ENCODE measurements at places on chromosomes 4 and X.

- DNase-seq, result no peak
These were observed 121.0 kb downstream of the KCNIP4 start for GRCh38 chr4:21827575-21827974.

- DNase-seq, result peak; percentile 44
These were observed 283.7 kb downstream of the PACRGL start for GRCh38 chr4:20983763-20984575.

DNA sequence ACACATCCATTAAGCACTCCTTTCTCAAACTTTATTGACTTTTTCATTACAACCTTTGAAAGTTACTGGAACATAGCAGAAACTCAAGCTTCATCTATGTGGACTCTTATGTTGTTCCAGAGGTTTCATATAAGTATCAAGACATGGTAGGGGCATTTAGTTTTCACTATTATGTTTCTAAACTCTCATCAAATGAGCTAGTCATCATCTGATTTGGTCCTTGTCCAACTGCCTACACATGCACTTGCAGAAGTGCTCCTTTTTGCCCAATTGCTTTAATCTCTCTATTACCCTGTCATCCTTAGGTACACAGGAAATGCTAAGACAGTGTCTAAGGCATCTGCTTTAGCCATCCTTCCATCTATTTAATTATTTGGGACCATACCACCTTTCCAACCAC is 42.2 kb upstream of the EPGN start:
- DNase-seq, result no peak

DNA sequence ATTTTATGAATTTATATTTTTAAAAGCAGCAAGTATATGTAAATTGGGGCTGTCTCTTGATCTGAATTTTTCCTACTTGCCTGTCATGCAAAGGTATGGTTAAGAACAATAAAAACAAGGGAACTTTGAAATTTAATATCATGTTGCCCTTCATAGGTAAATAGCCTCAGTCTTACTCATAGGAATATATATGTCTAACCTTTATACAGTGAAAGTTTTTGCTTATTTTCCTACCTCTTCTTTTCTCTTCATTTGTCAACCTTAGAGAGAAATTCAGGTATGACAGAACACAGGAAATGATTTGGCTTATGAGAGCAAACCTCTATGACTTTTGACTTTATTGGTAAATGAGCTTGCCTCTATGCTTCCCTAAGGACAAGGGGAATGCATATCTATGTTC is 716.0 kb downstream of the CENPC start:
- DNase-seq, result no peak

DNA sequence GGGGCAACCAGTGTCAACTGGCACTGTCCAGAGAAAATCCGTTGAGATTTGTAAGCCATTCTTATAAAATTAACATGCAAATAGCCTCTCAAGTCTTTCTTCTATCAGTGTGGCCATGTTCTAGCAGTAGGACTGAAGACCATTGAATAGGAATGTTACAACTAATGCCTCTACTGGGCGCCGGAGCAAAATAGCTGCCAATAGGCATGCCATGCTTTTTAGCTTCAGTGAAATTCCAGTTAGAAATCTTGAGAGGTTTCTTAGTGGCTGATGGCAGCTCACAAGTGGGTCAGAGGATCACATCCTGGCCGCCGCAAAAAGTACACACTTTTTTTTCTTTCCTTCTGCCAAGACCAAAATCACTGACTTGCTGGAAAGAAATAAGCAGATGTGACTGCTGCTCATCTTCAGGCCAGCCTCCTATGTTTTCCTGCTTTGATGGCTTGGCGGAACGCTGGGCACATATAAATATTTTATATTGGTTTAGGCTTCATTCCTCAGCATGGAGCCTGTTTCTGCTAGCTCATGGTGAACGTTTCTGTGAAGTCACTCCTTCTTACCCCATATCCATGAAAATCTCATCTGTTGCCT is 293.1 kb downstream of the TENM3 start:
- DNase-seq, result no peak

GRCh38 chrX:29661290-29661689 is 554.1 kb upstream of the MAGEB2 start:
- no peak for DNase-seq

DNA sequence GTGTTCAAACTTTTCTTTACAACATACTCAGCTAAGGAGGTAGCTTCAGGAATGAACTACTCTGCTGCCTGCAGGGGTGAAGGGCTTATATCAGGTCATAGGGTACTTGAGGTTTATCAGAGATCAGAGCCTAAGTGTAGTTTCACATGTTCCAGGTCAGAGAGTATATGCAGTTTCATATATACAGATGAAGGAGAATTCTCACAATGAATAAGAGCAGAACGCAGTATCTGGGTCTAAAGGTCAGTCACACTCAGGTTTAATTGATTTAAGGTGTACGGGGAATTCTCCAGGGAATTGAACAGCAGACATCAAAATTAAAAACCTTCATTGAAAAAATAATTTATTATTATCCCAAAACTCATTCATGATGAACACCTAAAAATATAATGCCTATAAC is 700.6 kb downstream of the TECRL start:
- DNase-seq, result no peak

- DNase-seq, result no peak
These were observed 325.5 kb downstream of the GRID2 start for GRCh38 chr4:92629302-92629701.

GRCh38 chr4:99161373-99162099 is 17.4 kb upstream of the ADH4 start:
- no peak for DNase-seq

Measured in ureter (tissue), 1 donor.